ENCODE measurements at places on chromosomes 1 and 21. TPM values are rescaled to one million over a fixed set of nuclear protein-coding genes. Genes with fewer than 3 reads are reported as not detected.

The NEK2 gene
- 18.5 TPM for total RNA-seq

The PERM1 gene
- not detected for total RNA-seq

The DMRTA2 gene
- total RNA-seq: not detected

The LYPD8 gene
- not detected for total RNA-seq

The NGF gene
- 0.26 TPM for total RNA-seq

The LCE6A gene
- total RNA-seq: not detected

The RASSF5 gene
- 0.13 TPM for total RNA-seq

The ACTA1 gene
- total RNA-seq: under 0.01 TPM

The CR1L gene
- not detected for total RNA-seq

The UBQLN4 gene
- total RNA-seq: 13.1 TPM

The KRTAP12-2 gene
- total RNA-seq: not detected

The PCAT6 gene
- total RNA-seq: 0.25 TPM

The KRTAP21-2 gene
- total RNA-seq: not detected

The IFI16 gene
- 35.5 TPM for total RNA-seq

The ANKRD34A gene
- under 0.01 TPM for total RNA-seq

The BRDT gene
- total RNA-seq: not detected

The NBPF20 gene
- total RNA-seq: 1.8 TPM

The ZNF593OS gene
- total RNA-seq: not detected

The LCE3E gene
- total RNA-seq: not detected

The S100A8 gene
- not detected for total RNA-seq

The PATJ gene
- total RNA-seq: 4.9 TPM

The GPATCH2 gene
- total RNA-seq: 10.1 TPM

The OLFM3 gene
- total RNA-seq: not detected

The AHCYL1 gene
- 39.7 TPM for total RNA-seq

The DPT gene
- not detected for total RNA-seq

The KCND3 gene
- 0.13 TPM for total RNA-seq

The CCDC190 gene
- not detected for total RNA-seq

The TESK2 gene
- 4.2 TPM for total RNA-seq

The GIPC2 gene
- 31.9 TPM for total RNA-seq

The BSND gene
- total RNA-seq: not detected

The SDC3 gene
- total RNA-seq: 58.0 TPM

The HAO2 gene
- total RNA-seq: under 0.01 TPM

The ERVH48-1 gene
- total RNA-seq: not detected

The TRIM67 gene
- not detected for total RNA-seq

The PTGER3 gene
- not detected for total RNA-seq

The AK5 gene
- 13.3 TPM for total RNA-seq

The RPTN gene
- total RNA-seq: not detected

The DTL gene
- 11.4 TPM for total RNA-seq

The ALDH9A1 gene
- total RNA-seq: 90.4 TPM

The NCAM2 gene
- 0.38 TPM for total RNA-seq

The SYCP1 gene
- total RNA-seq: not detected

The FAM78B gene
- total RNA-seq: 0.38 TPM

The SELP gene
- 0.13 TPM for total RNA-seq

The LDLRAP1 gene
- 16.2 TPM for total RNA-seq

The TMEM240 gene
- 1.4 TPM for total RNA-seq

The HPDL gene
- 1.6 TPM for total RNA-seq

The SYT6 gene
- not detected for total RNA-seq

The B3GALT5 gene
- not detected for total RNA-seq

The OR2G3 gene
- not detected for total RNA-seq

The RAB4A gene
- 12.8 TPM for total RNA-seq

The ASCL5 gene
- total RNA-seq: not detected

The PTGFR gene
- total RNA-seq: 0.13 TPM

The TAS1R2 gene
- not detected for total RNA-seq

The INAVA gene
- total RNA-seq: not detected

The DNASE2B gene
- not detected for total RNA-seq

The PGLYRP3 gene
- total RNA-seq: not detected

The SEMA4A gene
- total RNA-seq: 0.51 TPM
